ENCODE measurements at places on chromosomes 7 and 10.
A peak's percentile ranks its signal among the peaks of the same experiment; 100 is the strongest.

- DNase-seq = no peak
Measured at GRCh38 chr7:46537191-46537905, 616.3 kb upstream of the IGFBP3 start.

DNA sequence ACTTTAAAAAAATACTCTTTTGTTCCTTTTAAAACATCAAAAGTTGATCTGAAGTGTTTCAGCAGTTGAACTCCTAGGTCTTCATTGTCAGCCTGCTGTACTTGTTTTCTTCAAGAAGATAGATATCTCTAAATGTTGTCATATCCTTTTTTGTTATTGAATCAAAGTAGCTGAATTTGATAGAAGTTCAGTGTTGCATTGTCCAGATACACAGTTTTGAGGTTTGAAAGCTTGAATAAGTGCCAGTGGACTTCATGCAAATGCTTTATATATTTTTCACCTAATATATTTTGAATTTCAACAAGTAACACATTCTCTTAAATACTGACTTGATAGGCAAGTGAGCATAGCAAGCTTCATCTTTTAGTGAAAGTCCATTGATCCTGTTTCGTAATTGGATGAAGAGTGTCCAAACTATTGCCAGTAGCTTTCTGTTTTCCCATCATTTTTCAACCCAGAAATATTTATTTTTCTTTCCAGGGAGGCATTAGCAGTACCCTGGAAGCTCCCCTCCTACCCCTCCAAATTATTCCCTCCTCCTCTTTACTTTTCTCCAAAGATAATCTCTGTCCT lies 114.4 kb downstream of the TPST1 start:
- no peak for DNase-seq

DNA sequence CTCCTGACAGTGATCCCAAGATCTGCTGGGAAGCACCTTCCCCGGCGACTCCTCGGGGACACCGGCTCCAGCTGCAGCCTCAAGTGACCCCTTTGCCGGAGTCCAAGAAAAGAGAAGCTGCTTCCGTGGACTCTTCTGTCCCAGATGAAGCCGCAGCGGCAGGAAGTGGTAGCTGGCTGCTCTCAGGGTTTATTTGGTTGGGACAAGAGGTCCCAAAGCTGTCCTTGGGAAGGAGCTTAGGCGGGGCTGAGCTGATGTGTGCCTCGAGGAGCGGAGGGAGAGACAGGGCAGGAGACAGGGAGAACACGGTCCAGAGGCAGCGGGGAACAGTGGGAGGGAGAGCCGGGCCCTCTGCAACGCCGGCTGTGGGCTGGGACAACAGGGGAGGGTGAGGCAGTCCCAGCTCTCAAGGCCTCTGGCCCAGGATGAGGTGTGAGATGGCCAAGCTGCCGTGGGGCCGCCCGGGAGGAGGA lies 13.1 kb upstream of the FAM20C start:
- no peak for DNase-seq

DNA sequence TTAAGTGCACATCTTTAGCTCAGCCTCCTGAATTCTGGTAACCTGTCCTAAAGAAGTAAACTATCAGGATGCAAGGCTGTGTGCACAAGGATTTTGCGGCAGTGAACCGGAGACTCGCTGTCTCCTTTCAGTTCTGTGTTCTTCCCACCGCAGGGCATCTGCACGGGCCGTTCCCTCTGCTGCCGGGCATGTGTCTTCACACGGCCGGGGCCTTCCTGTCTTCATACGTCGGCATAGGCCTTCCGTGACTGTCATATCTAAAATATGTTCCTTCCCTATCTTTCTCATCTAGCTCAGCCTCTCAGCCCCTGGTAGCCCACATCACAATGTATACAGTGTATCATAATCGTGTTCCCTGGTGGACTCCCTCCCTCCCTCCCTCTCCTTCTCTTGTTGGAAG lies 16.4 kb downstream of the PALD1 start:
- no peak for DNase-seq

DNA sequence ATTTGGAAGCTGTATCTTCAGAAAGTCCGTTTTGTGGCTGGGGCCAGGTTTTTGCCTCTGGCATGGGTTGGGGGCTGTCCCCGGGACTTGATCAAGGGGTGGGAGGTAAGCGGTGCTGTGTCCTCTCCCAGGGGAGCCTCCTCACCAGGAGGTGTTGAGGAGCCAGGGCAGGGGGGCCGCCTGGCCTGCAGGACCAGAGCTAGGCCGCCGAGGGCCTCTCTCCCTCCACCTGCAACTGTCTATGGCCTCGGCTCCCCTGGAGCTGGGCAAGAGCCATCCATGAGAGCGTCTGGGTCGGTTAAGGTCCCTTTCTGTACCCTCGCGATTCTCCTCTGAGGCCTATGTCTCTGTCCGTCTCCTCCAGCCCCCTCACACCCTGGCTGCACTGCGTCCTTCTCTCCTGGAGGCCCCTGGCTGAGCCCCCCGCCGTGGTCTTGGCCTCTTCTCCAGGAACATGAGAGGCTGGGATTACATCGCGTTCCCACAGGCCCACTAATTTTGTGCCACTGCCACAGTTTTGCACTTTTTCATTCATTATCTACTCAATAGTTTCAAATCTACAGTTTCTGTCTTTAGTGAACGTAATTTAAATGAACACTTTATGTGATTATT lies 20.6 kb downstream of the CALML5 start:
- DNase-seq = no peak

GRCh38 chr7:128672927-128673517 lies 930 bp downstream of the GARIN1A start:
- DNase-seq = peak; percentile 70

GRCh38 chr7:41328544-41328943 lies 374.3 kb downstream of the INHBA start:
- DNase-seq = no peak

DNA sequence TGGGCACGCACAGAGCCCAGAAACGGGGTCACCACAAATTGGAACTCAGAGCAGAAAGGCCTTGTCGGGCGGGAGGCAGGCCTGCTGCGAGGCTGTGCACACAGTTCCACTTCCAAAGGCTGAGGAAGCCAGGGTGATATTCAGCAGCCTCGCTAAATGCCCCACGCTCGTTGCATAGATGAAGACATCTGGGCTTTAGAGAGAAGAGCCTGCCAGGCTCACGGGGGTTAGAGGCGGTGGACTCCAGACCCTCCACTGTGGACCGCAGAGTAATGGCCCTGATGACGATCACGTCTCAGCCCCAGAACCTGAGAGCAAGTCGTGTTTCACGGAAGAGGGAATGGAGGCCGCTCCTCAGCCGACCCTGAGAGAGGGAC lies 104.2 kb downstream of the DNAJB6 start:
- no peak for DNase-seq

- peak; percentile 51 for DNase-seq
Measured at GRCh38 chr7:75971961-75972763, 22.2 kb downstream of the TMEM120A start.

DNA sequence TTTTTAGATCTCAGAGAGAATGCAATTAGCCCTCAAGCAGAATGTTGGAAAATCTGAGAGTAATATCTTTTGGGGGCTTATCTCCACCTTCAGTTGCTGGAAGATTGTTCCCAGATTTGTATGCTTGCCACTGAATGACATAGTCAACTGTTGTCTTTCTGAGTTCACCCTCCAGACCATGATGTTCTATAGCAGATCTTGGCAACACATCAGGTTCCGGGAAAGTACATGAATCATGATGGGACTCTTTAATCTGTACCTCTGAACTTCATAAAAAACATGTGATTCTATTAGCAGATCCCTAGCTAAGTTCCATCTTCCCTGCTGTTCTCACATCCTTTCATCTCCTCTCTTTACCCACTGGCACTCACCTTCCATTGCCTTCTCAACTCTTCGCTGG lies 68.9 kb downstream of the PLCE1 start:
- no peak for DNase-seq

Measured in neural progenitor cell (in vitro differentiated cells).